ENCODE measurements at places on chromosomes 13 and 19.

DNA sequence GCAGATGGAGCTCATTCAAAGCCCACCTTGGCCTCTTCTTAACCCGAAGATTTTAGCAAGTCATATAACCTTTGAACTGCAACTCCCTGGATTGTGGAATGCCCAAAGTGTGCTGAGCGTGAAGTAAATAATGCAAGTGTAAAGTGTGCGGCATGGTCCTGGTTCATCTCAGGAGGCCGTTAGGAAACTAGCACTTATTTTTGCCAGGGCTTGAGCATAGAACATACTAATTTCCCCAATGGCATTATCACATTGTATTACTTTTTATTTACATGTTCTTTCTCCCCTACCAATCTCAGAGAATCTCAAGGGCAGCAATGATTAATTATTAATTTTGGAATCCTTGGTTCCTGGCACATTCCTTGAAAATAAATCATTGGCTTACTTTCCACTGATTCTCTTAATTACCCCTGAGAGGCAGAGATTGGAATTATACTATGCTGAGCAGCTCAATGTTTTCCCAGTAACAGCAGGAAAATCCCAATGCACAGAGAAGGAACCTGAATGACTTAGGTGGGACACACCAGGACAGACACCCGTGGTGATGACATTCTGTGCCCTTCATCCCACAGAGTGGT is 128.8 kb upstream of the GJB6 start:
- DNase-seq, result no peak

- no peak for DNase-seq
These were observed 629 bp downstream of the PEPD start for GRCh38 chr19:33520844-33521479.

DNA sequence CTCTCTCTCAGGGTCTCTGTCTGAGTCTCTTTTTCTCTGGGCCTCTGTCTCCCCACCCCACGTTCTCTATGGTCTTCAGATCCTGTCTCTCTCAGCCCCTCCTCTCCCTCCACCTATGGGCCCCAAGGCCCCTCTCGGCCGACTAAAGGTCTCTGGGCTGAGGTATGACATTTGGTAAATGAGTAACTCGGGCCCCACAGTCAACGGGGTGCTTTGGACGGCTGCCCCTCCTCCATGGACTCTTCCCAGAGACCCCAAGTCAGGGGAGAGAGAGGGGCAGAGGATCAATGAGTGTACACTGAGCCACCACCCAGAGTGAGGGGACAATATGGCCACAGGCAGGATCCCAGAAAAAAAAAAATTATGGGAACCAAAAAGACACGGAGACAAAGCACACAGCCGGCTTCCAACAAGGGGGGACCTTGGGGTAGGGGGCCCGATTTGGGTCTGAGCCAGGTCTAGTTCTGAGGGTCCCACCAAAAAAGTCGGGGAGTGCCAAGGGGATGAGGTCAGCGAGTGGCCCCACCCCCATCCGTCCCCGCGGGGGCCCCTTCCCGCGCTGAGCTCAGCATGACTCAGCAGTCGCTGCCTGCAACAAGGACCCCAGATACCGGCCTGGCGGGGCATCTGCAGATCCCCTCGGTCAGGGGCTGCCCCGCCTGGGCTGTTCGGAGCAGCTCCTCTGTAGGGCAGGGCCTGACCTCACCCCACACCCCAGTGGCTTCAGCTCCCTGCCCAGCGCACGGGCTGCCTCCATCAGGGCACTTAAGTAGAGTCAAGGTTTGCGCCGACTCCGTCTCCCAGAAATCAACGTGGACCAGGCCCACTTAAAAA is 1.5 kb upstream of the FTL start:
- DNase-seq, result peak; percentile 62

- DNase-seq, result no peak
These were observed 5.3 kb downstream of the FXYD3 start for GRCh38 chr19:35120898-35121297.

- DNase-seq, result no peak
These were observed 9.8 kb downstream of the PNMA8A start for GRCh38 chr19:46461537-46461936.

DNA sequence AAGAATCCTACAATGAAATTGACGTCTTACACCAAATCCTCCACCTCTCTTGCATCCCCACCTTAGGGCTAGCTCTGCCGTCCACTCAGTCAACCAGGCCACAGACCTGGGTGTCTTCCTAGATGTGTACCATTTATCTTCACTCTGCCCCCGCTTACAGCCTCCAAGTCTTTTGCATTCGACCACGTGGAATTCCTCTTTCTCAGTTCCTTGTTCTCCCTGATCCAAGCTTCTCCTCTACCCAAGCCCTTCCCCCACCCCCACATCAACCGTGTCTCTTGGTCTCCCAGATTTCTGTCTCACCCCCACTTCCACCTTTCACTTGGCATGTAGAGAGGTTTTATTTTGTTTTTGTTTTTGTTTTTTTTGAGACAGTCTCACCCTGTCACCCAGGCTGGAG is 1.2 kb upstream of the DMWD start:
- DNase-seq, result no peak

GRCh38 chr19:20039203-20039723 is at the start of gene ZNF682:
ZNF682 (minus strand) TSS chr19:20039505; CDS start chr19:20039345, 160 bp downstream.
- DNase-seq, result peak; percentile 92

DNA sequence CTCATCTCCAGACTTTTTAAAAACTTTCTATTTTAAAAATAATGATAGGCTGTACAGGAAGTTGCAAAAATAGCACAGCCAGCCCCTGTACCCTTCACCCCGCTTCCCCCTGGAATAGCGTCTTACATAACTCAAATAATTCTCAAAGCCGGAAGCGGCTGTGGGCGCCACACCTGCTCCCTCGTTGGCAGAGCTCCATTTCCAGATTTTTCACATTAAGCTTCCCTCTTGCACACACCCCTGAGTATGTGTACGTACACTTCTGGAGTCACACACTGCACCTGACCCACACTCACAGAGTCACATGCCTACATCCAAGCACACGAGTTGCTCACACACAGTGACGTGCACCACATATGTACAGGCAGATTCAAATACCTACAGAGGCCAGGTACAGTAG is 24.9 kb upstream of the DPP9 start:
- no peak for DNase-seq

- no peak for DNase-seq
These were observed 113.3 kb downstream of the SIPA1L3 start for GRCh38 chr19:38020311-38020710.

GRCh38 chr19:4376991-4377781 is 23.2 kb downstream of the SH3GL1 start:
- DNase-seq, result no peak

DNA sequence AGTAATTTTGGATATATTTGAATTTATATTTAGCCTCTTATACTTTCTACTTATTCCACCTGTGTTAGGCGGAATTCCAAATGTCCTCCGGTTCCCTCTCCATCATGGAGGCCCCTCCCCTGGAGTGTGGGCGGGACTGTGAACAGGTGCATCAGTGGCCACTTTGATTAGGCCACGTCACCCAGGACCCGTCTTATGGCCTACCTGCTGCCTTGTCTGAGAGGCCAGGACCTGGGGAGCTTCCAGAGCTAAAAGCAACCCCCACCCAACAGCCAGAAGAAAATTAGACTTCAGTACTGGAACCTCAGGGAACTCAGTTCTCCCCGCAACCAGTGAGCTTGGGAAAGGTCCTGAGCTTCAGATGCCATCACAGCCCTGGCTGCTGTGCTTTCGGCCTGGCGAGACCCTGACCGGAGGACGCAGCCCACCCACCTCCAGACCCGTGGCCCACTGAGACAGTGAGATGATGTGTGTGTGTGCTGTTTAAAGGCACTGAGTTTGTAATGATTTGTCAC is 200.2 kb upstream of the SOX1 start:
- DNase-seq, result no peak

GRCh38 chr13:39536906-39537305 is 66.1 kb downstream of the LHFPL6 start:
- DNase-seq, result no peak

DNA sequence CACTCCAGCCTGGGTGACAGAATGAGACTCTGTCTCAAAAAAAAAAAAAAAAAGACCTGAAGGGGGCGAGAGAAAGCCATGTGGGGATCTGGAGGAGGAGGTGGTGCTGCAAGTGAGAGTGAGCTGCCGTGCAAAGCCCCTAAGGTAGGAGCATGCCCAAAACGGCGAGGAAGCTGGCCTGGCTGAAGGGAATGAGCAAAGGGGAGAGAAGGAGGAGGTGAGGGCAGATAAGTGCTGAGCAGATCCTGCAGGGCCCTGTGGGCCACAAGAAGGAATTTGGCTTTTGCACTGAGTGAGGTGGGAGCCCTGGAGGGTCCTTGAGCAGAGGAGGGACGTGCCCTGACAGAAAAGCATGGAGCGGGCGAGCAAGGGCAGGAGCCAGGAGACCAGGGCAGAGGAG is 19.4 kb upstream of the ADGRE5 start:
- DNase-seq, result no peak

DNA sequence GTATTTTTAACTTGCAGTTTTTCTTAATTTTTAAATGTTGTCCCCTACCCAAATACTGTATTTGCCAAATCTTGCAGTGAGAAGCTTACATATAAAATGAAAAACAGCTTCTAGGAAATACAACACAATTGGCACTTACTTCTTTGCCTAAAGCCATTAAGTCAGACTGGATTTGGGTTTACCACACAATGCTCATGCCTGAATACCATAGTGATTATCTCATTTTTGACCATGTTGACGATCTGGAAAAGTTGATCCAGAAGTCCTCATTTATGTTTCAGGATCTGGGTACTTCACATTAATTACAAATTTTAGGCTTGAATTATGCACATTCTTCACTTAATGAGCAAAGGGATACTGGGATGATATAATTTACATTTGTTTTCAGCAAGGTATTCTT is 2.4 kb downstream of the RNF6 start:
- no peak for DNase-seq

DNA sequence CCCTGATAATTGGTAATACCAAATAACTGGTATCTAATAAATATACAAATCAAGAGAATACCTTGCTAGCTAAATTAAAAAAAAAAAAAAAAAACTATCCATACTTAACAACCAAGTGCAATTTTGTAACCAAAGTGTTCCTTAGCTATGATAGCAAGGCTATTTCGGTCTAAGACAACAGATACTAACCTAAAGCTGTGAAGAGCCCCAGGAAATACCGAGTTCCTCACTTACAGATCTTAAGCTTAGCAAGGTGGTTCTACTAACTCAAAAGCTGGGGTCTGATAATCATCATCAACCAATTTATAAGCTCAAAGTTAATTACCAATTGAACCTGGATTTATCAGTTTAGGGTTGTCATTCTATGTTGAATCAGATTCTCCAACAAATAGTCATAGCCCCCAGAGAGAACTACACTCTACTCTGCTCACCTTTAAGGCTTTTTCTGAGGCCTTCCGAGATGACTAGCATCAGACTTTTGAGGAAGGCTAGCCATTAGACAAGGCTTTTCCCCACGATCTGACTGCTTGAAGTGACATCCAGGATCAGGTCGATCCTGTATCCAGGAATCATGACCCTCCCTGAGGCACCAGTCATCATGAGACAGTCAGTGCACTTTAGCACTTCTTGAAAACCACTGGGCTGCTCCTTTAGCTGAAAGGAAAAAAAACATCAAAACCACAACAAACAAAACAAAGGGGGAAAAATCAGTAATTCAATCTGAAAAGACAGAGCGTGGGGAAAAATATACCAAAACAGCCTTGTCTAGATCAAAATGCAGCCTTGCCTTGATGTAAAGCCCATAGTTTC is 31.9 kb downstream of the INTS6 start:
- no peak for DNase-seq

- DNase-seq, result no peak
These were observed 19.8 kb downstream of the DNM2 start for GRCh38 chr19:10737722-10738121.

- DNase-seq, result no peak
These were observed 2.3 kb upstream of the HIF3A start for GRCh38 chr19:46294494-46294893.

DNA sequence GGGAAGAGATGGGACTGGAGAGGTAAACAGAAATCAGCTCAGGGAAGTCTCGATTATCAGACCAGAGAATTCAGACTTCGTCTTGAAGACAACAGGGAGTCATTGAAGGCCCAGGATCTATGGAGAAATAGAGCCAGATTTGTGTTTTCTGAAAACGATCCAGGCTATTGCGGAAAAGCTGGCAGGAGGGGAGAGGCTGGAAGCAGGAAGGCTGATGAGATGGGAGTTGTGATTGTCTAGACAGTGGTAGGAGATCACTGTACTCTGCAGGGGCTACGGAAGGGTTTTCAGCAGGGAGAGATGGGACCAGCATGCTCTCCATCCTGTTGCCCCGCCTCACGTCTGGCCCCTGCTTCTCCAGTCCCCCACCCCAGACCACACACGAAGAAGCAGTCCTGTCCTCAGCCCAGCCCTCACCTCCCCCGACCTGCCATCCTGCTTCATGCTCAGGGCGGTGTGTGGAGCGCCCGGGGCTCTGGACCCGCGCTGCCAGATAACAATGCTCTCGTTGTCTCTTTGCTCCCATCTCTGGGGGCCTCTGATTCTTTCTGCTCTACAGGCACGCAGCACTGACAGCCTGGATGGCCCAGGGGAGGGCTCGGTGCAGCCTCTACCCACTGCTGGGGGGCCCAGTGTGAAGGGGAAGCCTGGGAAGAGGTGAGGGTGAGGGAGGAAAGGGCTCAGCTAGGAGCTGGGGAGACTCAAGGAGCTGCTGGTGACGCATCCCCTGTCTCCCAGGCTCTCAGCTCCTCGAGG is 1.9 kb downstream of the ARHGAP33 start:
- no peak for DNase-seq

GRCh38 chr13:33033051-33033812 is 17.0 kb downstream of the KL start:
- DNase-seq, result no peak

DNA sequence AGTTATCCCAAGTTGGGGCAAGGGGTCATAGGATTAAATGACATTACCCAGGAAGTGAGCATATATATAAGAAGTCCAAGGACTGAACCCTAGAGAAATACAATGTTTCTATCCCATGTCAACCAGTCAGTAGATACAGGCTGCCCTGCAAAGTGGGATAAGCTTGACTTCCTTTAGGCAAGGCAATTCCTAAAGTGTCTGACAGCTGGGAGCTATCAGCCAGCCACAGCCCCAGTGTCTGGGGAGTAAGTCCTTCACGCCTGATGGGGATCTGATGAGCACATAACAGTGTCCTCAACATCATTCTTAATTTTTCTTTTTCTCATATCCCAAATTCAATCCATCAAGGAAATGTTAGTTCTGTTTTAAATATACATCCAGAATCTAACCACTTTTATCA is 54.1 kb downstream of the DNAJC15 start:
- no peak for DNase-seq

GRCh38 chr19:18768046-18768771 is 22.9 kb downstream of the COMP start:
- no peak for DNase-seq

DNA sequence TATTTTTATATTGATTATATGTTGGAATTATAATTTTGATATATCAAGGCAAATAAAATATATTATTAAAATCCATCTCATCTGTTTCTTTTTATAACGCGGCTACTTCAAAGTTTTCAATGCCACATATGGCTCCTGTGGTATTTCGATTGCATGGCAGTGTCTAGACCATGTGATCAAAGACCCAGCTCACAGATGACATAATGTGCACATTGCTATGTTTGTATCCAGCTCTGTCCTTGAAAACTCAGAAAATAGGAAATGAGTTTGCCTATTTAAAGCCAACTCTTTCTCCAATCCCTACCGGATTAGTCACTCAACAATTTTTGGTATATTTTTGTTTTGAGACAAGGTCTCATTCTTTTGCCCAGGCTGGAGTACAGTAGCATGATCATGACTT is 26.2 kb downstream of the TMTC4 start:
- DNase-seq, result no peak

All from stimulated activated CD8-positive, alpha-beta memory T cell treated with anti-CD3 and anti-CD28 coated beads, Interleukin-7, amount 100 ng/mL, for 4 hours (primary cell).